ENCODE measurements at places on chromosomes 4 and X.
A peak's percentile ranks its signal among the peaks of the same experiment; 100 is the strongest.

GRCh38 chr4:15765391-15765790, 12.7 kb upstream of the CD38 start:
- no peak for DNase-seq

DNA sequence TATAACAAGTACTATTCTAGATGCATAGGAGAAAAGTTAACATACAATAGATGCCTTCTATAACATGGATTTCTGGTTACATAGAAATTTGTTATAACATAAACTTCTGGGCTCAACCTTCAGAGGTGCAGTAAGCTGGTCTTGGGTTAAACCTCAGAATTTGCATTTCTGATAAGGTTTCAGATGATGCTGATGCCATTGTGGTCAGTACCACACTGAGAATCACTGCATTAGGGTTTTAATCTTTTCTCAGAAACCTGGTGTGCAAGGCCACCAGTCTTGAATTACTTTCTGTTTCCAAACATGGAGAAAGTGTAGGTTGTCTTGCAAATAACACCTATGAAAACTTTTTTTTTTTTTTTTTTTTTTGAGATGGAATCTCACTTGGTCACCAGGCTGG, 146.2 kb downstream of the SPOCK3 start:
- no peak for DNase-seq

- DNase-seq, result no peak
Measured at GRCh38 chr4:165512424-165512823, 133.6 kb downstream of the CPE start.

DNA sequence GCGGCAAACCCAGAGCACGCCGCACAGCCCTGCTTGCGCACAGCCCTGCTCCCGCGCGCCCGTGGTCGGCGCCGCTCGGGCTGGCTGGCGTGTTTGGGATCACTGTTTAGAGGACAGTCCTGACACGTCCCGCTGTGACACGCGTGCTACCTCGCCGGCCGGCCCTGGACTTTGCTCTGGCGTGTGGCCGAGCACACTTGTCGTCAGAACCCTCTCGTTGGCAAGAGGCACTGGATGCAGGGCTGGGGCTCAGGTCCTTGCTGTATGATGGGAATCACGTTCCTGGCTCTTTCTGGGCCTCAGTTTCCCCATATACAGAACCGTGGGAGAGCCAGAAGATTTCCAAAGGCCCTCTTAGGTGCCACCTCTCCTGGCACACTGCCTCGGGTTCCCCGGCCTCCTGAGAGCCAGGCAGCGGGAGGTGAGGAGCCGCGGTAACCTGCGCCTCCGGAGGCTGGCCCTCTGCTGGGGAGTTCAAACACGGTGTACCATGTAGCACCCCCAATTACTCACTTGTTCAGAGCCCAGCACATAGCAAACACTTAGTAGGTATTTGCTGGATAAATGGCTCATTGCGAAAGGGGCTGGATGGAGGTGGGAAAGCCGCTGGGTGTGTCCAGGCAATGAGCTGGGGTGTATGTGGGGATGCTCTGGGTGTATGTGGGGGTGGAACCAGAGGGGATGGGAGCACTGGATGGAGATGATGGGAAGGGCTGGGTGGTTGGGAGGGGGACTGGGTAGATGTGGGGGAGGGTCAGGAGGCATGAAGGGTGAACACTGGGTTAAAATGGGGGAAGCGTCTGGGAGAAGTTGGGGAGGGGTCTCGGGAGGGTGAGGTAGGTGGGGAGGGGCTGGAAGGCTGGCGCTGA, 76.6 kb downstream of the HTRA3 start:
- DNase-seq, result no peak

GRCh38 chrX:12894074-12895030, 12.1 kb upstream of the TLR8 start:
- DNase-seq, result peak; percentile 39

- no peak for DNase-seq
Measured at GRCh38 chrX:85303544-85303943, 59.8 kb downstream of the ZNF711 start.

GRCh38 chr4:153292897-153293741, 51.4 kb upstream of the MND1 start:
- DNase-seq, result no peak

- DNase-seq, result no peak
Measured at GRCh38 chr4:114976901-114977300, 136.5 kb downstream of the NDST4 start.

DNA sequence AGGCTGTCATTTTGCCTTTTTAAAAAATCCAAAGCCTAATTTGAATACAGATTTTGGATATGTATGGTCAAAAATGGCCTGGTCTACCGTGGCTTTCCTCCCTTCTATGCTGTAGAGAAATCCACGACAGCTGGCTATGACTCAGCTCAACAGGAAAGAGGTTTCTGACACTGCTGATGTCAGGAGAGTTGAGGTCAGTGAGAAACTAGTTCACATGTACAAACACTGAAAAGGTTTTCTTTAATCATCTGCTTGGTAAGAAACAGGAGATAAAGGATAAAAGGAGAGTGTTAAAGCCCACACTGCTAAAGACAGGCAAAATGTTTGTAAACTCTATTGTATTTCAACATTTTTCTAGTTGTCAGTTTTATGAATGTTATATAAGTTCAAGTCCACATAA, 113.9 kb downstream of the NYX start:
- DNase-seq, result peak; percentile 72

DNA sequence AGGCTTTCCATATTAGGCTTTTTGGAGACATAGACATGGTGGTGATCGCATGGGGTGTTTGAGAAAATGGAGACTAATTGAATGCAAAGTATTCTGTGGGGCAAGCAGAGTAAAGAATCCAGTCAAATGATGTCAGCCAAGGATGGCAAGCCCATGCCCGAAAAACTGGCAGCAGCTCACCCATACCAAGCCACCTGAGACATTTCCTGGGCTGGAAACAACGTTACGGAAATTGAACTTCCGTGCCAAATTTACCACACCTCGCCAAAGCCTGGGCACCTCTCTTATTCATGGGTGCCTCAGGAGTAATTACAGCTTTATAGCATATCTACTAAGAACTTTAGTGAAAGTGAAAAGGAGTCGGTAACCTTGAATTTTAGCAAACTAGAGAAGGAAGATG, 166.4 kb downstream of the CBR4 start:
- no peak for DNase-seq

DNA sequence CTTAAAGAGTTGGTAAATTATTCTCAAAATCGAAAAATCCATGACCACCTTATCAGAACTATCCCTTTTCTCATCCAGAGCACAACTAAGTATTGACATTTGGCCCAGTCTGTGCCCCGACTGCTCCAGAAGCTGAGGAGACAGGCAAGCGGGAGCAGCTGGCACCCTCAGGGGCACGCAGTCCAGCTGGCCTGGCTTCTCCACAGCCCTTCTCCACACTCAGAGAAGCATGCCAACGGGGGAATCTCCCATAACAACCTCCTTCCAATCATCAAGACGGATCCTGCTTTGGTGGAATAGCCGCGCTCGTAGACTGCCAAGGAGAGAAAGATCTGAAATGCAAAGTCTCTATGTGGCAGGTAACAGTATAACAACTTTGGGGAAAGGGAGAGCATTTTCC, 85.4 kb downstream of the AFAP1 start:
- DNase-seq, result no peak

DNA sequence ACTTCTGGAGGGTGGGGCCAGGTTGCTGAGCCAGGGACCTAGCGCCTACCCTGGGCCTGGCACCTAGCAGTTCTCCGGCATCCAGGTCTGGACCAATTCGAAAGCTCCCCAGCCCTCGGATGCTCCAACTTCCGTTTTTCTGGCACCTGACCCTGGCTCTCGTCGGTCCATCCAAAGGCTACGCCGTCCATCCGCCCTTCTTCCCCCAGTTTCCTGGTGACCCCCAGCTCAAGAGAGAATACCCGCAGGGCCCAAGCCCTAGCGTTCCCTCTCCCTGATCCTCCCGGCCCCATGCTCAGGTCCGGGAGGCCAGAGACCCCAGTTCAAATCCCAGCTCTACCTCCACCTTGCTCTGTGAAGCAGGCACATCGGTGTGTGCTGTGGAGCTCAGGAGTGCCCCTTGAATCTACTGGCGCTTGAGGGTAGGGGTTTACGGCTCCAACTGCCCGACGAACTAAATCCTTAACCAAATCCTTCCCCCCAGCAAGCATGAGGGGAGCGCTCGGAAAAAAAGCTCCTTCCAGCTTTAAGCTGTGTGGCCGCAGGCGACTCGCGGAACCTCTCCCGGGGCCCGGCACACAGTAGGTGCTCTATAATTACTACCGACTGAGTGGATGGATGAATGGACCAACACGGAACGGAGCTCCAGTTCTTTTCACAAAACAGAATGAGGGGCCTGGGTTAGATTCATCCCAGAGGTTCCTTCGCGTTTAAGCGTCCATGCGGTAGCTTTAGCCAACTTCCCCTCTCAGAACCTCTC, 1.1 kb downstream of the CRMP1 start:
- DNase-seq, result no peak

- peak; percentile 76 for DNase-seq
Measured at GRCh38 chrX:68443155-68443868, 10.0 kb upstream of the OPHN1 start.

- DNase-seq, result no peak
Measured at GRCh38 chrX:38970845-38971244, 169.6 kb downstream of the MID1IP1 start.

- peak; percentile 8 for DNase-seq
Measured at GRCh38 chr4:28744066-28744465, 1883.4 kb downstream of the STIM2 start.

Data from EL (cell line).